Transverse colon (tissue), 4 donors: ENCODE measurements at places on chromosomes 3 and 15. TPM values are rescaled to one million over a fixed set of nuclear protein-coding genes. Genes with fewer than 3 reads are reported as not detected.

GRCh38 chr3:23829242-23829934 is 23.6 kb downstream of the UBE2E1 start:
- H3K27ac ChIP-seq, result no peak overlapping the region
- no peaks in the 10 kb centered on the region for H3K36me3 ChIP-seq
- no peak for DNase-seq

- H3K4me3 ChIP-seq, result no peak overlapping the region
- H3K4me1 ChIP-seq, result no peaks in the 10 kb centered on the region
- no peak overlapping the region for H3K27ac ChIP-seq
- peaks cover 11% of the 10 kb centered on the region for H3K27me3 ChIP-seq
Observed at GRCh38 chr3:101519685-101520365, 6.8 kb upstream of the SENP7 start.

ZBBX gene
- not detected for total RNA-seq

LCTL gene
- total RNA-seq, result not detected
